Lower lobe of right lung (tissue), 2 donors: ENCODE measurements at places on chromosomes 2 and 18. TPM values are rescaled to one million over a fixed set of nuclear protein-coding genes. Genes with fewer than 3 reads are reported as not detected.
A peak's percentile ranks its signal among the peaks of the same experiment; 100 is the strongest.

DNA sequence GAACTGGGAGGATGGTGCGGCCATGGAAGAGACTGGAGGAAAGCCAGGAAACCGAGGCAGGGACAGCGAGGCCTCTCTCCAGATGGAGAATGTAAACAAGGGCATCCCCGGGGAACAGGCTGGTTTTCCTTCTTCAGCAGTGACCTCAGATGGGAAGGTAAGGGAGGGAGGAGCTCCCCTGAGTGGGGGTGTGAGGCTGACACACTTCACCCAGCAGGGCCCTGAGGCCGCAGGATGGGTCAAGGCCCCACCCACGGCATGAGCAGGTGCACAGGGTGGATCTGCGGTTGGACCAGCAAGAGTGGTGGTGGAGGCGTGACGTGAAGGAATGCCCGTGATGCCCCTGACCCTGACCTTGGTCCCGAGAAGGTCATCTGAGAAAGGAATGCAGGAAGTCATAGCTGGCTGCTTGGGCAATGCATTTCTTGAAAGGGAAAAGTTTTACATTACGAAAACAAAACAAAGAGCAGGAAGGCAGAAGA is 48.1 kb downstream of the ADCY3 start:
- H3K4me3 ChIP-seq, result no peak overlapping the region
- no peak for DNase-seq
- no peaks in the 10 kb centered on the region for H3K27me3 ChIP-seq
- no peak overlapping the region for H3K27ac ChIP-seq

GRCh38 chr2:8957628-8958027 is 45.9 kb downstream of the MBOAT2 start:
- H3K4me3 ChIP-seq, result no peak overlapping the region
- DNase-seq, result no peak
- H3K27me3 ChIP-seq, result no peaks in the 10 kb centered on the region
- peaks cover 9% of the 10 kb centered on the region for H3K4me1 ChIP-seq
- H3K36me3 ChIP-seq, result no peaks in the 10 kb centered on the region

- H3K4me1 ChIP-seq, result no peaks in the 10 kb centered on the region
- H3K27me3 ChIP-seq, result no peaks in the 10 kb centered on the region
- no peak overlapping the region for H3K4me3 ChIP-seq
- DNase-seq, result no peak
- no peaks in the 10 kb centered on the region for H3K36me3 ChIP-seq
- no peak overlapping the region for H3K27ac ChIP-seq
These were observed 87.3 kb upstream of the HDAC4 start for GRCh38 chr2:239488125-239488524.

GRCh38 chr18:44733754-44734465 is 53.2 kb downstream of the SETBP1 start:
- H3K4me1 ChIP-seq, result peaks cover 28% of the 10 kb centered on the region
- no peaks in the 10 kb centered on the region for H3K36me3 ChIP-seq
- no peak overlapping the region for H3K27ac ChIP-seq

GRCh38 chr2:217959723-217960122 is 43.1 kb downstream of the TNS1 start:
- H3K27ac ChIP-seq, result no peak overlapping the region
- H3K4me3 ChIP-seq, result no peak overlapping the region
- no peaks in the 10 kb centered on the region for H3K27me3 ChIP-seq
- H3K36me3 ChIP-seq, result no peaks in the 10 kb centered on the region
- DNase-seq, result peak; percentile 28

DNA sequence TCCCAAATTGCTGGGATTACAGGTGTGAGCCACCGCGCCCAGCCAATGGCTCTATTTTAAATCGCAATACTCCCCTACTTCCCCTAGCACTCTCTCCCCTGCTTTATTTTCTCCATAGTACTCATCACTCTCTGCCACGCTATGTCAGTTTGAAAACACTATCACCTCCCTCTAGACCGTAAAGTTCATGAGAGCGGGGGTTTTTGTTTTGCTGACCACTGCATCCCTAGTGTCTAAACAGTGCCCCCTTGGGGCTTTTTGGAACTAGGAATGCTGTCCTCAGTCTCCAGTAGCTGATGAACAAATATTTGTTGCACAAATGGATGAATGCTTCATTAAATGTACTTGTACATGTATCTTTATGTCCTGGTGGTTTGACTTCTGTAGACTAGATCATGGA is 44.1 kb downstream of the ATOH8 start:
- no peak overlapping the region for H3K4me3 ChIP-seq
- no peaks in the 10 kb centered on the region for H3K36me3 ChIP-seq
- no peaks in the 10 kb centered on the region for H3K27me3 ChIP-seq
- H3K27ac ChIP-seq, result no peak overlapping the region

DNA sequence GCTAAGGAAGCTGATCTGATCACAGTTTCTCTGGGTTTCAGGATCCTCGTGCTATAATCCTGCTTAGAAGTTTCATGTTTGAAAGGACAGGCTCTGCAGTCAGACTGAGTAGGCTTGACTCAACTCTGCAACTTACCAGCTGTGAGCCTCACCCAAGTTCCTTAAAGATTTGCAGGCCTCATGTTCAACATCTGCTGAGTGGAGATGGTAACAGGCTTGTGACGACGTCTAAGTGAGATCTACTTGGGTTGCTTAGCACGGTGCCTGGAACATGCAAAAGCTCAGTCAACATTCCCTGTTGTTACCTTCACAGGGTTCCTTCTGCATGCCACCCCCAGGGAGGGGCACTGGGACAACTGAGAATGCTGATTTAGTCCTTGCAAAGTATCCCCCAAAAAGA is 164.2 kb downstream of the C1D start:
- no peaks in the 10 kb centered on the region for H3K27me3 ChIP-seq
- H3K4me3 ChIP-seq, result no peak overlapping the region
- H3K27ac ChIP-seq, result no peak overlapping the region
- no peaks in the 10 kb centered on the region for H3K4me1 ChIP-seq
- DNase-seq, result no peak

Gene AKAIN1
- not detected for total RNA-seq

Gene MC2R
- not detected for total RNA-seq

Gene LCT
- not detected for total RNA-seq

Gene SERPINB4
- total RNA-seq, result not detected

Gene FHL2
- 5.5 TPM for total RNA-seq

Gene SMYD5
- total RNA-seq, result 13.3 TPM

Gene AP1S3
- 6.4 TPM for total RNA-seq
